ENCODE measurements at places on chromosomes 2 and 18.

DNA sequence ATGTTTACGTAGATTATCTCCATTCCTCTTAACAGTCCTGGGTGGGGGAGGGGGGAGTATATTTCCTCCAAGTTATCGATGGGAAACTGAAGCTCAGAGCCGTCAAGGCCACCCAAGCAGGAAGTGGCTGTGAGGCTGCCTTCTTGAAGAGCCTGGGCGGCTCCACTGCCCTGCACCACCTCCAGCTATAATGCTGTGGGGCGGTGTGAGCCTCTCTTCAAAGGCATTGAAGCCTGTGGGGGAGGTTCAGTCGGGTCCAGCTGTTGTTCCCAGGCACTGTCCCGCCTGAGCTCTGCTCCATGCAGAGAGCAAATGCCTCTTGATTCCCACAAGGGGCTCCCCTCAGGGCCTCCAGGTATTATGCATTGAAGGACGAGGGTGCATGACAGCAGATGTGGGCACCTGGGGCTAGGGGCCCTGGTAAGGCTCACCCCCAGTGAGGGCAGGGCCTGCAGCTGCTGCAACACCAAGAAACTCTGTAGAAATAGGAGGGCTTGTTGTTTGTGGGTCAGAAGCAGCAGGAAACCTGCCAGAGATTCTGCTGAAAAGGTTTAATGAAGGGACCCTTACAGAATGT, 29.5 kb upstream of the LAPTM4A start:
- DNase-seq = peak; percentile 28

- DNase-seq = no peak
Observed at GRCh38 chr18:55466789-55467188, 121.2 kb downstream of the TCF4 start.

DNA sequence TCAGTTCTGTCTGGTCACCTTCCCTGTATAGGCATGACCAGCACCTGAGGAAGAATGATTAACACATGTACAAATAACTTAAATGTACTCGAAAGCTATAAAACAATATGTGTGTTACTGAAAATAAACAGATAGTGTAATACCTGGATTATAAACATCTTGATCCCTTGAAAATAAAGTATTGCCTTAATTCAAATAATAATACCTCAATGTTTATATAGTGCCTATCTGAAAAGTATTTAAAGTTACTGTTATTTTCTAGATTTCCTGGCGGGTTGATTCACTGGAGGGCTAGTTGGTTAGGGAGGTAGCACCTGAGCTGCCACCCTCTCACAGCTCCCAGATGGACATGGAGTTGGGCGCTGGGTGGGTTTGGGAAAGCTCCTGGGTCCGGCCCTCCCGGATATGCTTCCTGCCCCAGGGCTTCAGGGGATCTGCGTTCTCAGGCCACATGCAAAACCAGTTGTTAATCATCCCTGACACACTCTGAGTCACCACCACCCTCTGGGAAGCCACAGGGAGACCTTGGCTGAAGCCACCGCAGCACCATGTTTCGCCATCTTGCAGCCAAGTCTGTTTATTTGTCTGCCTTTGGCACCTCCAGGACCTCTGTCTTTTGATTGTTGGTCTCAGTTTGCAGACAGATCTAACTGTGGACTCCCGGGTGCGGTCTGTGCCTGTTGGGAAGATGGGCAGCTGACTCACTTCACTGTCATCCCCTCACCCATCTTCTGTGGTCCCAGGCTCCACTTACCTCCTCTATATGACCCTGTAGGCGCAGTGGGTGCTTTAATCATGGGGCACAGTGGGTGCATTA, 35.3 kb downstream of the RAB31 start:
- DNase-seq = no peak

DNA sequence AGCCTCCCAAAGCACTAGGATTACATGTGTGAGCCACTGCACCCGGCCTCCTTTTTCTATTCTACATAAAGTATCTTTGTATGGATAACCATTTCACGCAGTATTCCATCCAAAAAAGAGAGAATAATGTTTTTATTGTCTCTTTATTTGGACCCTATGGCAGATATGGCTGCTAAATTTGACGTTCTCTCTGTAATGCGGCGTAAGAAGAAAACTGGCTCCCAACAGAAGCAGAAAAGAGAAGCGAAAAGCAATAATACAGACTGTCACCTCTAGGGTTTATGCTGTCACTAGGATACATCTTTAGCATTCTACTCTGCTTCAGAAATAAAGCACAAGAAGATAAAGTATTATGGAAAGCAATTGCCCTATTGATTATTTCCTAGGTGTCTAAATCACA, 55.9 kb downstream of the FN1 start:
- DNase-seq = no peak

- no peak for DNase-seq
Observed at GRCh38 chr18:23658285-23658684, 4.4 kb downstream of the ANKRD29 start.

GRCh38 chr2:167825664-167826063, 421.7 kb downstream of the STK39 start:
- no peak for DNase-seq

DNA sequence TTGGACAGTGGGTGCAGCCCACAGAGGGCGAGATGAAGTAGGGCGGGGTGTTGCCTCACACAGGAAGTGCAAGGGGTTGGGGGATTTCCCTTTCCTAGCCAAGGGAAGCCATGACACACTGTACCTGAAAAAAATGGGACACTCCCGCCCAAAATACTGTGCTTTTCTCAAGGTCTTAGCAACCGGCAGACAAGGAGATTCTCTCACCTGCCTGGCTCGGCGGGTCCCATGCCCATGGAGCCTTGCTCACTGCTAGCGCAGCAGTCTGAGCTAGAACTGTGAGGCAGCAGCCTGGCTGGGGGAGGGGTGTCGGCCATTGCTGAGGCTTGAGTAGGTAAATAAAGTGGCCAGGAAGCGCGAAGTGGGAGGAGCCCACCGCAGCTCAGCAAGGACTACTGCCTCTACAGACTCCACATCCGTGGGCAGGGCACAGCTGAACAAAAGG, 244.7 kb downstream of the NBAS start:
- DNase-seq = no peak

- no peak for DNase-seq
Observed at GRCh38 chr2:195445639-195446038, 211.4 kb upstream of the SLC39A10 start.

DNA sequence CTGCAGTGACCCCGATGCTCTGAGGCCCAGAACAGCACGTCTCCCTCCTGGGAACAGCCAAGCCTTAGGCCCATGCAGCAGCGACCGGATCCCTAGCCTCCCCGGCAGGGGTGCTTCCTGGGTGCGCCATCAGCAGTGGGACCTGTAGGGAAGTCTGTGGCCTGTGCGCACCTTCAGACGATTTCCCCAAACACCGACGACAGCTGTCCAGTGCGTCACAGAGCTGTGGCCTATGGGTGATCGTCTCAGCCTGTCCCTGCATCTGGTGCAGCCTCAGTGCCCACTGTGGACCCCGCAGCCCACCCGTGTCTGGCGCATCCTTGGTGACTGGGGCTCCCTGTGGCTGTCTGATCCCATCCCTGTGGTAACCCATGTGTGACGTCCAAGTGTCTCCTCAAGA, 9.0 kb downstream of the GPC1 start:
- DNase-seq = no peak

DNA sequence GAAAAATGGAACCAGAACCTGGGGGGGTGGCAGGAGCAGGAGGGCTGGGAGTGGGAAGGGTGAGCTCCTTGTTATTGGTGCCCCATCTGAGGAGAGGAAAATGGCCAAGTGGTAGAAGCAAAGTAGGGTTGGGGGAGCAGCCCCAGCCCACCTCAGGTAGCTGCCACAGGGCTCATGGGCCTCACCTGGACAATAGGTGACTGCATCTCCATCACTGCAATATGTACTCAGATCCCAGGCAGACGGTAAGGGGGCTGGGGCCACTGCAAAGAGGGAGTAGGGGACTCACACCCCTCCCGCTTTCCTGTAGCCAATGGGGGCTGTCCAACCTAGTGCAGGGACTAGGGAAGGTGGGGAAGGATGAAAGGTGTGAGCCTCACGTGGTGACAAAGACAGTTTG, 4.2 kb downstream of the C2orf81 start:
- DNase-seq = no peak

DNA sequence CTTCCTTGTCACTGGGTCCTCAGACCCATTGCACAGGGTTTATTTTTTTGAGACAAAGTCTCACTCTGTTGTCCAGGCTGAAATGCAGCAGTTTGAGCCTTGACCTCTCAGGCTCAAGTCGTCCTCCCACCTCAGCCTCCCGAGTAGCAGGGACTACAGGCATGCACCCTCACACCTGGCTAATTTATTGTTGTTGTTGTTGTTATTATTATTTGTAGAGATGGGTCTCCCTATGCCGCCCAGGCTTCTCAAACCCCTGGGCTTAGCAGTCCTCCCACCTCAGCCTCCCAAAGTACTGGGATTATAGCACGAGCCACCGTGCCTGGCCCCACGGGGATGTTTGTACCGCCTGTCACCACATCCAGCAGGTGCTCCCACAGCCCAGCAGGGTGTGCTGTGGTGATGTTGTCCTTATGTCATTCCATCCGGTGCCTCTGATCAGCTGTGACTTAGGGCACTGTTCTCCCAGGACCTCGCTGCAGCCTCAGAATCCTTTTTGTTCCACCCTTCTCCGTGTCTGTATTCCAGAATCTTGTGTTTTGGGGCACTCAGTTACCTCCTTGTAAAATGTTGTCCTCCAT, 182.3 kb downstream of the INO80D start:
- DNase-seq = no peak

DNA sequence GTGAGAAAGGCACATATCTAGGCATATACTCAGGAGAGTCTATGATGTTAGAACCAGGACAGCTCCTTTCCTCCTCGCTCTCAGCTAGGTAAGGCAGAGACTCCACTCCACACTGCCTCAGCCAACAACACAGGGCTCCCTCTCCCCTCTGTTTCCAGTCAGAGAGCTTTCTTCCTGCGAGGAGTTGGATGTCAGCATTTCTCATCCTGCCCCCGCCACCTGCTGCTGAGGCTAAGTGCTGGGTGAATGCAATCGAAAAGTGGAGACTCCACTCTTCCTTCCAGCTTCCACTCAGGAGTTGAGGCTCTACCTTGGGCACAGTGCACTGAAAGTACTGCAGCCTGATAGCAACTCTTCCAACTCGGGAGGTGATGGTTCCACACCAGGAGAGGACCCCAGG, 177.2 kb upstream of the RAB6C start:
- DNase-seq = no peak

- DNase-seq = no peak
Observed at GRCh38 chr2:17191223-17191622, 327.0 kb downstream of the RAD51AP2 start.

DNA sequence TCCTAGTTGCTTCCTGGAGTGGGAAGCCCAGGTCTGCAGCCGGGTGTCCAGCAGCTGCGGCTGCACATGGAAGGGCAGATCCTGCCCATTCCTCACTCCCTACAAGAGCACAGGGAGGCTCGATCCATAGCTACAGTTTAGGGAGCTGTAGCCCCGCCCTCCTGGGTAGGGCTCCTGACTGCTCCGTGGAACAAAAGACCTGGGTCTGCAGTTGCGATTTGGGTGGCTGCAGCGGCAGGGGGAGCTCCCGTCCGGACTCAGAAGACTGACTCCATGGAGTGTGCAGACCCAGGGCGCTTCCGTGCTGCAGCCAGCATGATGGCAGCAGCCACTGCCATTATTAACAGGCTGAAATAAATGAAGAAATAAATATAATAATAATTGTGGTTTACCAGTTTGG, 157.3 kb downstream of the CTNNA2 start:
- no peak for DNase-seq

DNA sequence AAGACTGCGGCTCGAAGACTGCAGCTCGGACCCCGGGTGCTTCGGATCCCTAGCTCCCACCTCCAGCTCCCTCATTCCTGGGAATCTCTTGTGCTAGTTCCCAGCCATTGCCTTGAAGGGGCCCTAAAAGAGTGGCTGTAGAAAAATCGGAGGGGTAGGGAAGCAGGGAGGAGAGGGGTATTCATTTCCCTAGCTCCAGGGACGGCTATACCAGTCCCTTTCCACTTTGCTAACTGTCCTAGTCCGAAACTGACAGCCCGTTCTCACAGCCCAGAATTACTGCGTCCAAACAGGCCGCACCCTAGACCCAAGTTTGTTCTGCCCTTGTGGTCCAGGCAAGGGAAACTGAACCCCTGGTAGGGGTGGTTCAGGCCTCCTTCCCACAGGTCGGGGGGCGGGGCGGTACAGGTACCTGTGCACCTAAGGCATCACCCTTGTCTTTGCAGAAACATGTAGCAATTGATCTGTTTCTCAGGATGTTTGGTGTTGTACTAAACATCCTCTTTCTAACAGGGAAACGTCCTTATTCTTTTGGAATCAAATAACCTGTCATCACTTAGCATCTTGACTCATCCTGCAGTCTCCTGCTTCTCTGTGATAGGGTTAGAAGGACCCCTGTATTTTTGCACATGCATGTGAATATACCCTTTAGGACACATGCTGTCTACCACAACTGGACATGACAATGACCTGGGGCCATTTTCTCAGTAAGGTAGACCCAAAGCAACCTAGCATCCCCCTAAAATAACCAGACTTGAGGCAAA, 4.0 kb downstream of the EMX1 start:
- peak; percentile 32 for DNase-seq

GRCh38 chr18:10374636-10375293, 79.7 kb upstream of the APCDD1 start:
- no peak for DNase-seq

- no peak for DNase-seq
Observed at GRCh38 chr2:32264422-32265105, at the start of gene NLRC4. Gene NLRC4 (minus strand): TSS chr2:32264886. CDS start chr2:32256775, 8,111 bp downstream.

GRCh38 chr2:236081171-236081570, 87.0 kb downstream of the GBX2 start:
- no peak for DNase-seq

GRCh38 chr18:13823707-13824395, at the start of gene MC5R:
Gene MC5R (plus strand): TSS chr18:13824149. CDS start chr18:13825766, 1,617 bp downstream.
- DNase-seq = peak; percentile 84

DNA sequence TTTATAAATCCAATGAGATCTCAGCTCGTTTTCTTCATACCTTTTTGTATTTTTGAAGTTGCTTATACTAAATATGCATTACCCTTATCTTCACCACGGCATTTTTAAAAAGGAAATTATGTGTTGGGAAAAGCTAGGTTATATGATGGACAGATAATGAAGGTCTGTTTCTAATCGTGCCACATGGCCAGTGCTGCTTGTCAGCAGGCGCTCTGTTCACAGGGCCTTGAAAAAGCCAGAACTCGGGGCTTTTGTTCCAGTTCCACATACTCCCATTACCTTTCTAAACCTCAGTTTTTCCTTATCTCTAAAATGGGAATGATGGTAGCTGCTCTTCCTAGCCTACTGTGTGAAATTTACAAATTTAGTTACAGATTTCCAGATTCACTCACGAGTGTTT, 42.0 kb downstream of the EPAS1 start:
- no peak for DNase-seq

DNA sequence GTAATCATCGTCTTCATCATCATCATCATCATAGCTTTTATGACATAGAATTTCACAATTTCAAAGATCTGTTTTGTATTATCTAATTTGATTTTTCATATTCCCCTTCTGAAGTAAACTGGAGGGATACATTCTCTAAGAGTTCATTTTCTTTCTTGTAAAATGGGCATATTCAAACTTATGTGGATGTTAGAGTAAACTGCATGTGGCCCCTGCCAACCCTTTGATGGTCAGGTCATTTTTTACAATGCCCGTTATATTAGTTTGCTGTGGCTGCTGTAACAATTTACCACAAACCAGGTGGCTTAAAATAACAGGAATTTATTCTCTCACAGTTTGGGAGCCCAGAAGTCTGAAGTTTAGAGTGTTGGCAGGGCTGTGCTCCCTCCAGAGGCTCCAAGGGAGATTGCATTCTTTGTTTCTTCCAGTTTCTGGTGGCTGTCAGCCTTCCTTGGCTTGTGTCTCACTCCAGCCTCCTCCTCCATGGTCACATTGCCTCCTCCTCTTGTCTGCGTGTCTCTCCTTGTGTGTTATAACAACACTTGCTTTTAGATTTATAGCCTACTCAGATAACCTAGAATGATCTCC, 127.5 kb upstream of the MMADHC start:
- no peak for DNase-seq

All from eye (tissue), 1 donor.